ENCODE measurements at places on chromosomes 13 and 19.

DNA sequence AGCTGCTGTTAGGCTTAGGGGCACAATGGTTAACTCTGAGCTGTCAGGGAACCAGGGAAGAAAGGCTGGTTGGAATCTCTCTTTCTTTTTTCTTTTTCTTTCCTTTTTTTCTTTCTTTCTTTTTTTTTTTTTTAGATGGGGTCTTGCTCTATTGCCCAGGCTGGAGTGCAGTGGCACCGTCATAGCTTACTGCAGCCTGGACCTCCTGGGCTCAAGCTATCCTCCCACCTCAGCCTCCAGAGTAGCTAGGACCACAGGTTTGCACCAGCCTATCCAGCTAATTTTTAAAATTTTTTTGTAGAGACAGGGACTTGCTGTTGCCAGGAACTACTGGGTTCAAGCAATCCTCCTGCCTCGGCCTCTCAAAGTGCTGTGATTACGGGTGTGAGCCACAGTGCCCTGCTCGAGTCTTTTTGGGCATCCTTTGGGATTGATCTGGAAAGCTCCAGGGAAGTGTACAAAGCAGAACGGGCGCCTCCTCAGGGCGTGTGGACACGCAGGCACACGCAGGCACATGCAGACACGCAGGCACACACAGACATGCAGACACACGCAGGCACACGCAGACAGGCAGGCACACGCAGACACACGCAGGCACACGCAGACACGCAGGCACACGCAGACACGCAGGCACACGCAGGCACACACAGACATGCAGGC, 99.2 kb downstream of the GADD45B start:
- no peak for DNase-seq

GRCh38 chr19:58558066-58558622, at the start of gene UBE2M:
UBE2M (minus strand) TSS chr19:58558611; CDS start chr19:58558381, 230 bp downstream.
- DNase-seq = no peak

DNA sequence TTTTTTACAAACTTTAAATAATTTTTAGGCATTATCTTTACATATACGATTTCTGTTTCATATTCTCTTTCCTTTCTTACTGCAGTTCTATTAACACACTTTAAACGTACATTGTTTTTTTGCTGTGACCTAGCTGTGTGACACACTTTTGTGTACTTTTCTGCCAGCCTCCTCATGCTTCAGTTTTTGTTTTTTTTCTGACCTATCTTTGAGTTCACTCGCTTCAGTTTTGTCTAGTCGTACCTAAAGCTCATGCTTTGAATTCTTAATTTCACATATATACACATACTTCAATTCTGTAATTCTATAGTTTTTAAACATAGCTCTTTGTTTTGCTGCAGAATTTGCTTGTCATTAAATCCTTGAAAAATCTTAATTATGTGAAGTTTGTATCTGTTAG, 150.4 kb downstream of the PDS5B start:
- no peak for DNase-seq

GRCh38 chr13:21077788-21078353, 16.5 kb upstream of the LATS2 start:
- DNase-seq = no peak

GRCh38 chr13:103157434-103158145, 91.4 kb upstream of the SLC10A2 start:
- no peak for DNase-seq

GRCh38 chr13:48594096-48594815, 59.5 kb upstream of the CYSLTR2 start:
- no peak for DNase-seq
